Stimulated activated naive CD8-positive, alpha-beta T cell treated with anti-CD3 and anti-CD28 coated beads, Interleukin-15, amount 100 ng/mL, for 72 hours (primary cell): ENCODE measurements at places on chromosomes 13 and 19.

GRCh38 chr13:73372666-73373627, 314.1 kb downstream of the KLF5 start:
- DNase-seq = no peak

- DNase-seq = no peak
These were observed 15.4 kb upstream of the CCNP start for GRCh38 chr19:40241809-40242384.

DNA sequence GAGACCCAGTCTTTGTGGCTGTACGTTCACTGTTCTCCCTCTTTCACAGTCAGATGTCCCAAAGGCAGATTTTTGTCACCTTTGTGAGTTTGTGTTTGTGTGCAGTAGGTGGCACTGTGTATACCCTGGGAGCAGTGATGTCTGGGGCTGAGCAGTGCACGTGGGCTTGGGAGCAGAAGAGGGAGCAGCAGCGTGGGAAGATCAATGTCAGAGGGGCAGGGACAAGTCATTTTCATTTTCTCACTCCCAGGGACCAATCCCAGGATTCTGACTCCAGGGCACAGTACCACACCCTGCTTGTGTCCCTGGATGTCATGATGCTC, 2.0 kb upstream of the PSG6 start:
- DNase-seq = no peak

DNA sequence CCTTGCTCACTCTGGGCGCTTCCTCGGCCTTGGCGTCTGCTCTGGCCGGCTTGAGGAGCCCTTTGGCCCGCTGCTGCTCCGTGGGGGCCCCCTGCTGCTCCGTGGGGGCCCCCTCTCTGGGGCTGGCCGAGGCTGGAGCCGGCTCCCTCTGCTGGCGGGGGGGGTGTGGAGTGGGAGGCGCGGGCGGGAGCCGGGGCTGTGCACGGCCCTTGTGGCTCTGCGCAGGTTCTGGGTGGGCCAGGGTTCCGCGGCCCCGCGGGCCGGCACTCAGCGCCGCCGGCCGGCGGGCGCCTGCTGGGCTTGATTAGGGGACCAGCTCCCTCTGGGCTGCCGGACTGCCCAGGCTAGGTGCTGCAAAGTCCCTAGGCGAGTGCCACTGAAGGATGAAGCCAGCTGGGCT, 436.2 kb downstream of the SLITRK6 start:
- no peak for DNase-seq

DNA sequence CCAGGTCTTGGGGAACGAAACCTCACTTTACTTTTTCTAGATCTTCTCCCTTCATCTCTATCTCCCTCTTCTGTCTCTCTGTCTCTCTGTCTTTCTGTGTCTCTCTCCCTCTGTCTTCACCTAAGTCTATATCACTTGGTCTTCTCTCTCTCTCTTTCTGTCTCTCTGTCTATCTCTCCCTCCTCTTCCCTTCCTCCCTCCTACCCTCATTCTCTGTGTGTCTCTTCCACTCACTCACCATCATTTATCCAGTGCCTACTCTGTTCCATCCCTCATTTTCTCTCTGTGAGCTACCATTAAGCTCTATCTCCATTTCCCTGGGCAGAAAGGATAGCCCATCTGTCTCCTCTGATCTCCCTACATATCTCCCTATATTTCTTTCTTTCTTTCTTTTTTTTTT, 32.2 kb upstream of the FBL start:
- DNase-seq = no peak

- DNase-seq = no peak
These were observed 2.8 kb downstream of the SERTAD1 start for GRCh38 chr19:40422748-40423566.

- no peak for DNase-seq
These were observed 165.9 kb downstream of the KLF5 start for GRCh38 chr13:73224703-73225102.

DNA sequence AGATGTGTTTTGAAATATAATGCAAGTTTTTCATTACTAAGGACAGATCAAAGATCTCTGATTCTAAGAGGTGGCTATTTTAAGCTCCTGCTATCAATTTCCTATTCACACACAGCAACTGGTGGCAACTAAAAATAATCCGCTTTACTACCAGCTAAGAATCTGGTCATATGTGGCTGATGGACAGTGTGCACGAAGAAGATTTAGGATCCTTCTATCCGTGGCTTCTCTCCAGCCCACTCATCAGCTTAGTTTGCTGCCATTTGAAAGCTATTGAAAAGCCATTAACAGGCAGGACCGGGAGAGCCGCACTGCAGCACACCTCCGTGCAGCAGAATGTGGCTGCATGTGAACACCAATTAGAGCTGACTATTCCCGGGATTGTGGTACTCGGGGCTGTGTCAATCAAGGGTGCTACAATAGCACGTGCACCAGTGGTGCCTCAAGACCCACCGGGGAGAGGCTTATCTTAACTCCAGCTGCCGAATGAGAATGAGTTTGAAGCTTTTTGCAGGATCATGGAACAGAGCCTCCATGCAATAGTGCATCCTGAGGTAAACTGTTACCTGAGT, at the start of gene MYO16:
Gene MYO16 (plus strand): TSS at position 431 of the 572 bp plus-strand sequence. CDS start 234 bp downstream, outside the sequence.
- DNase-seq = no peak

- no peak for DNase-seq
These were observed 507.9 kb downstream of the UQCRFS1 start for GRCh38 chr19:28705008-28705407.

DNA sequence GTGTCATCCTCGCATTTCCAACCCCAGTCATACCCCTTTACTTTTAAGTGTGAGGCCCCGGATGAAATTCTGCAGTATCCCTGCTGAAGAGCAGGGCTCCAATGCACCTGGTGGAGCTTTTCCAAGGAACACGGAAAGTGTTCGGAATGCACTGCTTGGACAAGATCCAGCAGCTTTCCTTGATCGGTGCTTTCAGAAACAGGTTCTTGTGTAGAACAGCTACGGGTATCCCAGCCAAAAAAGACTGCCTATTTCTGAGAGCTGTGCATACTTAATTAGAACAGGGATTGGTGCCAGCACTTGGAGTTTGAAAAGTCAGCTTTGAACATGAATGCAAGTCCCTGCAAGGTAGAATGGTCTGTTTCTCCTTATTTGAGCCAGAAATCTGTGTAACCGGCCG, 87.2 kb upstream of the C1QTNF9B start:
- DNase-seq = no peak

GRCh38 chr19:1560286-1560882, 7.7 kb downstream of the MEX3D start:
- no peak for DNase-seq

GRCh38 chr13:33913829-33914228, 95.9 kb downstream of the RFC3 start:
- no peak for DNase-seq

- DNase-seq = no peak
These were observed 36.1 kb upstream of the DCUN1D2 start for GRCh38 chr13:113526466-113527220.

GRCh38 chr19:43780706-43781525, at the start of gene KCNN4:
KCNN4 (minus strand) TSS chr19:43780973; CDS start chr19:43780861, 112 bp downstream.
- DNase-seq = peak; percentile 79

DNA sequence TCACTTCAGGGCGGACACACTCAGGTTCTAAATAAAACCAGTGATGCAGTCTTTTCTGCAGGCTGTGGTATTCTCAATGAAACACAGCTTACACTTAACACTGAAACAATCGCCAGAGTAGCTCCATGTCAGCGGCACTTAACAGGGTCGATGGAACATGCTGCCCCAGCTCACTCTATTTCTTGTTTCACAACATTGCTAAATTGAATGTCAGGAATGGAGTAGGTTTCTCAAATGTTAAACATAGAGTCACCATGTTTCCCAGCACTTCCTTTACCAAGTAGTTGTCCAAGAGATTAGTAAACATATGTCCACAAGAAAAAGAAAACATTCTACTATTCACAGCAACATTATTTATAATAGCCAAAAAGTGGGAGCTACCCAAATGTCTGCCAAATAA, 306.9 kb downstream of the SLITRK6 start:
- DNase-seq = no peak

- no peak for DNase-seq
These were observed 29.1 kb downstream of the ZNF787 start for GRCh38 chr19:56091751-56092546.

DNA sequence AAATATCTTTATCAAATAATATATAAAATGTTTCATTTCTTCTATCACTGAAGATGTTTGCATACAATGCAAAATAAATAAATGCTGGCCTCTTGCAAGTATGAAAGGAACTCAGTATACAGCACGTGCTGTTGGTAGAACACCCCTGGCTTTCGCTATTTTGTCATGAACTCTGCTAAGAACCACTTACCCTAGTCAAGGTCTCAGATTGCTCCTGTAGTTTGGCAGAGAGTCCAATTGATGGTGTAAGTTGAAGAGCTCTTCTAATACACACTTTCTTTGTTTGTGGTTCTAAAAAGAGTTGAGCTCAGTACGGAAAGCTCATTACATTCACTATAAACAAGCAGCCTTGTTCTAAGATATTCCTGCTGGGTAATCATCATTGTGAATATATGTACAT, 1258.9 kb downstream of the EFNB2 start:
- DNase-seq = no peak

GRCh38 chr19:55091955-55092354, 16.3 kb downstream of the EPS8L1 start:
- DNase-seq = no peak

DNA sequence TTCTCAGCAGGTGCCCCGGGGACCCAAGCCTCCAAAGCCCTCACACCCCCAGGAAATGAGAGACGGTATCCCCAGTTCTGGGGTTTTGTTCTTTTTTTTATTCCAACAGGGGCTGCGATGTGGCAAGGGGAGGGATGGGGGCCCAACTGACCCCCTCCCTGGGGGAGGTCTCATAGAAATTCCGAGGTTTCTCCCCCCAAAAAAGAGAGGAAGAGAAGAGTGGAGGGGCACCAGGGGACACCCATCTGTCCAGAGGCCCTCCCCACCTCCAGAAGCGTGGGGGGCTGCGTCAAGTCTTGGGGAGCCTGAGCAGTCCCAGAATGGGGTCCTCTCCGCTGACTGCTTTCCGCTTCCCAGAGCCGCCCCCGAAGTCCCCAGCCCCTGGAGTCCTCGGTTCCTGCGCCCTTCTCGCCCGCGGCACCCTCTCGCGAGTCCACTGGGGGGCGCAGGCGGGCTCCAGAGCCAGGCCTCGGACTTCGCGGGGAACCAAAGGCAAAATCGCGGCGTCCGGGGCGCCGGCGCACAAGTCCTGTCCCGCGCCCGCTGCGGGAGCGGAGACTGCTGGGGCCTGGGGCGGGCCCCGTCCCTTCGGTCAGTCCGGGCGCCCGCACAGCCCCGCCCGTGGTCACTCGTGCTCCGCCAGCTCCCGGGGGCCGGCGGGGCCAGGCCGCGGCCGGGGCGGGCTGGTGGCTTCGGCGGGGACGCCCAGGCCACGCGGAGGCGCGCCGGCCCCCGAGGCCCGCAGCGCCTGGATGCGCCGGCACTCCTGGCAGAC, 4.4 kb upstream of the ATP1A3 start:
- DNase-seq = peak; percentile 59

DNA sequence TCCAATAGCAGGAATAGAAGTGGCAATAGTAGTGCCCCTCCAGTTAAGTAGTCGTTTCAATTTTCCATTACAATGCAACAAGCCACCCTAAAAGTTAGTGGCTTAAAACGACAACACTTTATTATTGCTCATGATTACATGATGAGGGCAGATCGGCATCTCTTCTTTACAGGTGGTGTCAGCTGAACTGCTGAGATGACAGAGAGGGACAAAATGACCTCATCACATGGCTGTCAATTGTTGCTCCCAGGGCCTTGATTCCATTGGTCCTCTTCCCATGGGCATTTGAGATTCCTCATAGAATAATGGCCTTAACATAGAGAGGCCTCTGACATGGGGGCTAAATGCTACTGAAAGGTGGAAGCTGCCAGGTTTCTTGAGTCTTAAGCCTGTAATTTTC, 679.8 kb upstream of the KLHL1 start:
- DNase-seq = no peak

GRCh38 chr13:49454388-49455006, 10.4 kb downstream of the SETDB2 start:
- no peak for DNase-seq

DNA sequence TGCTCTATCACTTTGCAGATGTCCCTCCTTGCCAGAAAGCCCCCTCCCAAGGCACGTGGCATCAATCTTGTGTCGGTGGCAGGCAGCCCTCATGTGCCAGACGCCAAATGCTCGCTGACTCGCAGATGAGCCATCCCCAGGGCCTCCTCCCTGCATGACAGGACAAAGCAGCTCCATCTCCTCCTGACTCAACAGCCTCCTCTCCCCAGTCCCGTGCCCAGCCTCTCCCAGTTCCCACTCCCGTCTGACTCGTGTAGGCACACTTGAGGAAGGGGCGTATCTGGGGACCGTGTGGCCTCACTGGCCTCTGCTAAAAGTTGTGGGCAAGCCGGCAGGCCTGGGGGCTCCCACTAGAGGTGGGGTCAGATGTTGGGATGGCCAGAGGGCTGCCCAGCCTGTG, 133.6 kb downstream of the STK24 start:
- DNase-seq = no peak

- no peak for DNase-seq
These were observed 101.3 kb downstream of the KCNRG start for GRCh38 chr13:50116430-50116973.

GRCh38 chr19:40612831-40613689, 11.9 kb downstream of the LTBP4 start:
- peak; percentile 85 for DNase-seq

GRCh38 chr13:20984879-20985278, 76.5 kb downstream of the LATS2 start:
- no peak for DNase-seq

DNA sequence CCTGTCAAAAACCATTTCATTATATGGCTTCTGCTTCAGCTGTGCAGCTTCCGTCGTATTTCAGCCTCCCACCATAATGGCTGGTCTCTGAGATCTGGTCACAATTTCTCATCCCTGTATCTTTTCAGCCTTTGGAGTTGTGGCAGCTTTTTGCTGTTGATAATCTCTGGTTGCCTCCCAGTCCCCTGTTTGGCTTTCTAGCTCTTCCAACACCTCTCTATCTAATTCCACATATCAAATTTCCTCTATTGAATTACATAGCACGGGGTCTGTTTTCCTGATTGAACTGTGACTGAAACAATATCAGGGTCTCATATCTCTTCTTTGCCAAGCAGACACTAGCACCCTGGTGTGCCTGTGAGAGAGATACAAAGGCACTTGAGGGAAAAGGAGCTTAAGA, 222.1 kb upstream of the OBI1 start:
- no peak for DNase-seq

- no peak for DNase-seq
These were observed 924.0 kb downstream of the EFNB2 start for GRCh38 chr13:105611424-105611823.

- DNase-seq = no peak
These were observed 259.9 kb downstream of the FOXO1 start for GRCh38 chr13:40406405-40407120.

DNA sequence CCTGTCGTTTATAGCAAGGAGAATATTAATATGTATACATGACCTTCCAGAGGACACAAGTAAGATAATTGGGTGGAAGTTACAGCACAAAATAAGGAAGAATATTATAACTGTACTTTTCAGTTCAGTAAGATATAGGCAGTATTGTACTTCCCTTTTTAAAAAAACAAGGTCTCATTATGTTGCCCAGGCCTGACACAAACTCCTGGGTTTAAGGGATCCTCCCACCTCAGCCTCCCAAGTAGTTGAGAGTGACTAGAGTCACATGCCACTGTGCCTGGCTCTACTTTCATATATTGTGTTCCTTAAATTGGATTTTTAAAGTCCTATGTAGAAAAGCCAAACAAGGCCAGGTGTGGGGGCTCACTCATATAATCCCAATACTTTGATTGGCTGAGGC, 19.5 kb upstream of the MAB21L1 start:
- no peak for DNase-seq

GRCh38 chr19:33467851-33468250, 53.7 kb downstream of the PEPD start:
- DNase-seq = no peak

GRCh38 chr13:95642999-95643398, 1.5 kb downstream of the DZIP1 start:
- DNase-seq = no peak
